ENCODE measurements at places on chromosomes 16 and 17. TPM values are rescaled to one million over a fixed set of nuclear protein-coding genes. Genes with fewer than 3 reads are reported as not detected.

DNA sequence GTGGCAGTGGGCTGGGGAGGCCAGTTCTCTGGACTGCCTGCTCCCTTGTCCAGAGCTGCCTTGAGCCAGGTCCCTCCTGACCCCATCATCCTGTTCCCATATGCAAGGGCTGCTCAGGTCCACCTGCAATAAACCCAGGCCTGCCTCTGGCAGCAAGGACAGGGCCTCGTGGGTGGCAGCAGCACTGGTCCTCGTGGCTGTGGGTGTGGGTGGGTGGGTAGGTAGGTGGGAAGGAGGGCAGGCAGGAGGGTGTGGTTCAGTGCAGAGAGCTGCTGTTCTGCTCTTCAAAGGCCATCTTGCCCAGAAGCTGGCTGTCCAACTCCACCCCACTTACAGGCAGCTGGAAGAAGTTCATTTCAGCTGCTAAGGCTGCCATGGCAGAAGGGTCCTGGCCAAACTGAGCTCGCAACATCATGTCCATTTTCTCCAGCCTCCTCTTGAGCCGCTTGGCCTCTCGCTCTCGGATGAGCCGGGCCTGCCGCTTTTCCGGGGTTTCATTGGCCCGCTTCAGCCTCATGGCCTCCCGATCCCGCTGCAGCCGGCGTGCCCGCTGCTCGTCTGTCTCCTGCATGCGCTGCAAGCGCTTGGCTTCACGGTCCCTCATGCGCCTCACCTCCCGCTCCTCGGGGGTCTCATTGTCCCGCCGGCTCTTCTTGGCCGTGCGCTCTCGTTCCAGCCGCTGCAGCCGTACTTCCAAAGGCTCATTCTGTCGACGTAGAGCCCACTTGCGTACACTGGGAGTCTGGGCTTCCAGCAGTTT, 14.2 kb downstream of the ATXN1L start:
- no peak for DNase-seq

- peak; percentile 38 for DNase-seq
Observed at GRCh38 chr16:53504665-53505064, 1.7 kb upstream of the AKTIP start.

DNA sequence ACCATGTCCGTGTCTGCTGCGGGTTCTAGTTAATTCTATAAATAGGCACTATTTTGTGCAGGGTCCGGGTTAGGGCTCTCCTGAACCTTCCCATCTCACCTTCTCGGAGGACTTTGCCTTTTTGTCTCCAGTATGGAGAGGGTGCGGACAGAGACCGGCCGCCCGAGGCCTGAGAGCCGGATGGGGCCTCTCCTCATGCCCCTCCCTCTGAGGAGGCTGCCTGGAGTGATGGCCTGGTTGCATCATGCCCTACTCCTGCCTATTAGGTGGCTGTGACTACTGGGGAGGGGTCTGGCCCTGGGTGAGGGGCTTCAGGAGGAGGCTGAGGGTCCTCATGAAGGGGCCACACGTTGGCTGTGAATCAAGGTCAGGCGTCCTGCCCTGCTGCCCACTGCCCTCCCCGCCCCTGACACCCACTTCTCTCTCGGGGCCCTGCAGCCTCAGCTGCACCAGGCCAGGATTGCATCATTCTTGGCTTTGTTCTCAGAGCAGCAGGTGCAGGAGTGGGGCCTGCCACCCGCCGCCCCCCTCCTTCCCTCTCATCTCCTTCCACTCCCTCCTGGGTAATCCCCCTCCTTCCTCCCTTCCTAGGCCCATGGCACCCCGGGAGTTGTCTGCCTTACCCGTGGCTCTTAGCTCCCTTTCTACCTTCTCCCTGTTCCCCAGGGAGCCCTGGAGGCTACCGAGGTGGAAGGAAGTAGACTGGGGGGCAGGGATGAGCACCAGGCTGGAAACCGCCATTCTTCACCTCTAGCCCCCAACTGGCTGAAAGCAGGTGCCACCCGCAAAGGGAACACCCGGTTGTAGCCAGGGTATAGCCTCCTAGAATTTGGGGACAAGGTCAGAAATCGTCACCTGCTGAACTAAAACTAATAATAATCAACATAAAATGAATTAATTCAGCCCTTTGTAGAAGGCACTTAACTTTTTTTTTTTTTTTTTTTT, 12.7 kb upstream of the ARHGAP23 start:
- peak; percentile 59 for DNase-seq

DNA sequence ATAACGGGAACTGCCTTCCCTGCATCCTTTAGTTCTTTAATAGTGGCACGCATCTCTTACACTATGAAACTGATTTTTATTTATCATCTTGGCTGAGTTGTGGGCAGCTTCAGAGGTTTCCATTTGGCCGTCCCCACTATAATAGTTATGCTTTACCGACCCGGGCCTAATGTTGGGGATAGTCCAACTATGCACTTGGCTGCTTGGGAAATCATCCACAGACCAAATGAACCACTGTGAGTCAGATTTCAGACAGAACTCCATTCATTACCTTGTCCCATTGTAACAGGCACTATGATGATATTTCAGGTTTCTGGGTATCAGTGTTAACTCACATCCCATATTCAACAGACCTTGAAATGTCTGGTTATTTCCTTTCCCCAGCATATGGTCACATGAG, 6.1 kb upstream of the SLFN5 start:
- DNase-seq, result no peak

- DNase-seq, result no peak
Observed at GRCh38 chr17:53483704-53484103, 339.0 kb upstream of the KIF2B start.

GRCh38 chr17:18933102-18934058, 18.6 kb upstream of the SLC5A10 start:
- no peak for DNase-seq

GRCh38 chr17:57861790-57862693, 12.2 kb upstream of the MRPS23 start:
- DNase-seq, result no peak

GRCh38 chr17:3004150-3004801, 59.1 kb downstream of the OR1D5 start:
- DNase-seq, result peak; percentile 96

- DNase-seq, result no peak
Observed at GRCh38 chr16:27224271-27224737, 21.0 kb downstream of the KDM8 start.

DNA sequence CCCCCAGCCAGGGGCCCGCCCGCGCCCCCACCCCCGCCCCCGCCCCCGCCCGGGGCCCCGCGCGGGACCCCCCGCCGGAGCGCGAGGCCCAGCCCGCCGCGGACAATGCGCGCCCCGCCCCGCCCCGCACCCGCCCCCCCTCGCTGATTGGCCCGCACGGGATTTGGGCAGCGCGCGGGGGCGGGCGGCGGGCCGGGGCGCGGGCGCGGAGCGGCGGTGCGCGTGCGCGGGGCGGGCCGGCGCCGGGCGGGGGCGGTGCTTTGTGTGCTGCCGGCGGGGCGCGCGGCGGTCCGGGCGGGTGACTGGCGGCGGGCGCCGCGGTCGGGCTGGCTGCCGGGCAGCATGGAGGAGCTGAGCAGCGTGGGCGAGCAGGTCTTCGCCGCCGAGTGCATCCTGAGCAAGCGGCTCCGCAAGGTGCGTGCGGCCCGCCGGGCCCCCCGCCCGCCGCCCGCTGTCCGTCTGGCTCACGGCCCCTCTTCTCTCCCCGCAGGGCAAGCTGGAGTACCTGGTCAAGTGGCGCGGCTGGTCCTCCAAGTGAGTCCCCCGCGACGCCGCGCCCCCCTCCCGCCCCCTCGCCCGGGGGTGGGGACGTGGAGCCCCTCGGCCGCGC, at the start of gene CBX2:
Gene CBX2, plus strand, starts transcription at position 255 of the 610 bp plus-strand sequence. Its CDS starts 88 bp downstream, at position 343.
- DNase-seq, result peak; percentile 21

GRCh38 chr16:9258423-9259051, 167.1 kb downstream of the HAPSTR1 start:
- peak; percentile 11 for DNase-seq

The CPNE7 gene
- total RNA-seq, result 4.7 TPM

The C17orf100 gene
- total RNA-seq, result 0.89 TPM

The KRTAP9-2 gene
- not detected for total RNA-seq

The XYLT1 gene
- not detected for total RNA-seq

The ARSG gene
- total RNA-seq, result 0.77 TPM

Measured in A172 (cell line).